ENCODE measurements at places on chromosomes 2 and 18.

- DNase-seq, result no peak
These were observed 198.7 kb downstream of the PDE11A start for GRCh38 chr2:177873915-177874314.

DNA sequence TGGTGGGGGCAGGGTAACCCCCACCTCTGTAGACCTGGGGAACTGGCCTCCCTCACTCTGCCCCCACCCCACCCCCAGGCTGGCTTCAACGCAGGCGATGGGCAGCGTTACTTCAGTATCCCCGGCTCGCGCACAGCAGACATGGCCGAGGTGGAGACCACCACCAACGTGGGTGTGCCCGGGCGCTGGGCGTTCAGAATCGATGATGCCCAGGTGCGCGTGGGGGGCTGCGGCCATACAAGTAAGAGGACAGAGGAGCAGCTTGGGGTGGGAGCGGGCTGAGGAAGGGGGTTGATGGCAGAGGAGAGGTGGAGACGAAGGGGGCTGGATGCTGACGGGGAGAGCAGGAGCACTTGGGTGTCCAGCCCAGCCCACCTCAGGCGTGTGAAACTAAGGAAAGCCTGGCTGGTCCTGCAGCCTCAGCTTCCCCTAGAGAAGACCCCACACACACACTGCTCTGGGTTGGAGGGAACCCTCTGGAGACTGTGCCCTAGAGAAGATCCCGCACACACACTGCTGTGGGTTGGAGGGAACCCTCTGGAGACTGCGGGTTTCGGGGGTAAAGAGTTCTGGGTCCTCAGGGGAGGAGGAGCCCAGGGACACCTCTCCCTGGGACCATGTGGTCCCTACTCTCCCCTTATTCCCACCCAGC, 36.2 kb downstream of the SNED1 start:
- DNase-seq, result no peak

- DNase-seq, result no peak
These were observed 229.6 kb downstream of the LPIN1 start for GRCh38 chr2:11976073-11976472.

- DNase-seq, result no peak
These were observed 9.9 kb downstream of the ALPK2 start for GRCh38 chr18:58618822-58619595.

DNA sequence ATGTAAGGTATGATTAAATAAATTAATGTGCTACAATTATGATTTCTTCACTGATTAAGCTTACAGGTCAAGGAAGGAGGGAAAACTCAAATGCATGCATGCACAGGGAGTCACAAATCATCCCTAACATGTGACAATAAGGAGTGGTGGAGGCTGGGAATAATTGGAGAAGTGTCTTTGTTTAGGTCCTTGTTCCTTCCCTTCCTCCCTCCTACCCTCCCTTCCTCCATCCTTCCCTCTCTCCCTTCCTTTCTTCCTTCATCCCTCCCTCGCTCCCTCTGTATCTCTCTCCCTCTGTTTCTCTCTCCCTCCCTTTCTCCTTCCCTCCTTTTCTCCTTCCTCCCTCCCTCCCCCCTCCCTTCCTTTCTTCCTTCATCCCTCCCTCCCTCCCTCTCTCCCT, 337.1 kb downstream of the CTNNA2 start:
- DNase-seq, result no peak

DNA sequence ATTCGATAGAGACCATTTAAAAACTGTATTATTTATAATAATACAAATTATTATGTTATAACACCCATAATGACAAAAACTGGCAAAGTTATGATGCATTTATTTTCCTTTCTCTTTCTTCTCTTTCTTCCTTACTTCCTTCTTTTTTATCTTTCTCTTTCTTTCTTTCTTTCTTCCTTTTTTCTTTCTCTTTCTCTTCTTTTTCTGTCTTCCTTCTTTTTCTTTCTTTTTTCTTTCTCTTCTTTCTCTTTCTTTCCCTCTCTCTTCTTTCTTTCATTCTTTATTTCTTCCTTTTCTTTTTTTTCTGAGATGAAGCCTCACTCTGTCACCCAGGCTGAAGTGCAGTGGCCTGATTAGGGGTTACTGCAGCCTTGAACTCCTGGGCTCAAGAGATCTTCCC, 27.5 kb upstream of the ZNF516 start:
- no peak for DNase-seq

- no peak for DNase-seq
These were observed 1132.8 kb downstream of the LRP1B start for GRCh38 chr2:140998017-140998416.

All from progenitor cell of endocrine pancreas (in vitro differentiated cells).